Stimulated activated CD4-positive, alpha-beta T cell treated with anti-CD3 and anti-CD28 coated beads, Interleukin-15, amount 100 ng/mL, for 1 hour (primary cell): ENCODE measurements at places on chromosomes 6 and 20.

DNA sequence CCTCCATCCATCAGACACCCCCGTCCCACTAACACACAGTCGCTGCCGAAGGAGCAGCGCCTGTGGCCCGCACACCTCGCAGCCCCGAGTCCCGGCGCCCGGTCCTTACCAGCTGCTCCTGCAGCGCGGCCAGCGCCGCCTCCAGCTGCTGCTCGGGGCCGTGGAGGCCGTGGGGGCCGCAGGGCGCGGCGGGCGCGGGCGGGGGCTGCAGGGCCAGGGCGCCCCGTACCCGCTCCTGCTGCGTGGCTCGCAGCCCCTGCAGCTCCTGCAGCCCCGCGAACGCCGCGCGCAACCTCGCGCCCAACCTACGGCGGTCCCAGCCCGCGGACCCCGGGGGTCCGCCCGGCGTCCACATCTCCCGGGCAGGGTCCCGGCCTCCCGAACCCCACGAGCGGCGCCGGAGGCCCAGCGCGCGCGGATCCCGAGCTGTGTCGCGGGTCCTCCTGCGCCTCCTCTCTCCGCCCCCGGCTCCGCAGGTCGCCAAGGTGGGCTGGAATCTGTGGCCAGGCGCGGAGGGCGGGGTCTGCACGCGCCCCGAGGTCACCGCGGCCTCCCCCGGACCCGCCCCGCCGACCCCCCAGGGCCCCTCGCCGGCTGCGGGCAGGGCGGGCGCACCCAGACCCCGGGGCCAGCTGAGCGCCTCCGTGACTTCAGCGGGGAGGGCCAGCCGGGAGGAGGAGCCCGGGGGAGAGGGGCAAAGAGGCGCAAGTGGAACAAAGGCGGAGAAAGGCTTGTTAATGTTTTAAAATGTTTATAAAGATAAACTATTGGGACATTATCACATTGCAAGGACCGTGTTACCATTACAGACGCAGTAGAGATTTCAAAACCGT, at the start of gene DACT2:
TSS of gene DACT2 (minus strand) at position 499 of the 833 bp plus-strand sequence. CDS start at position 355, 144 bp downstream.
- DNase-seq = no peak

GRCh38 chr20:5128886-5129285, 2.1 kb downstream of the CDS2 start:
- no peak for DNase-seq

GRCh38 chr6:77447254-77447653, 16.0 kb downstream of the HTR1B start:
- DNase-seq = no peak

- DNase-seq = no peak
Measured at GRCh38 chr6:1201547-1202200, 110.2 kb upstream of the FOXQ1 start.

- no peak for DNase-seq
Measured at GRCh38 chr20:62961310-62961783, 8.8 kb downstream of the SLC17A9 start.

DNA sequence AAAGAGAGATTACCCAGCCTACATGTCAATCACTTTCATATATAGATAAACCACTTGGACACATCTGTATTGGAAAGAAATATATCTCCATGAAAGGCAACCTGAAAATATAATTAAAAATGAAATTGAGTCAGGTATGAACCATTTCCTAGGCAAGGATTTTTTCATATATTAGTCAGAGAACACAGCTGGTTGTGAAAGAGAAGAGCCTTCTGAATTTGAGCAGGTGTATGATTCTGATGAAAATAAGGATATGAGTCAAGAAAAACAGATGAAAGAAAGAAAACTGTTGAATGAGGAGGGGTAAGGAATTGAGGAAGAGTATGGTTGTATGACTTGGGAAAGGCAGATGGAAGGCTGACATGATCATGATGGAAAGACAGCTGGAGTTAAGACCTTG, 441.1 kb downstream of the HAO1 start:
- no peak for DNase-seq

- no peak for DNase-seq
Measured at GRCh38 chr6:85464260-85464644, 14.4 kb downstream of the NT5E start.

- DNase-seq = no peak
Measured at GRCh38 chr6:151629791-151630190, 136.0 kb downstream of the CCDC170 start.

GRCh38 chr6:168183613-168183970, 104.6 kb upstream of the FRMD1 start:
- no peak for DNase-seq

DNA sequence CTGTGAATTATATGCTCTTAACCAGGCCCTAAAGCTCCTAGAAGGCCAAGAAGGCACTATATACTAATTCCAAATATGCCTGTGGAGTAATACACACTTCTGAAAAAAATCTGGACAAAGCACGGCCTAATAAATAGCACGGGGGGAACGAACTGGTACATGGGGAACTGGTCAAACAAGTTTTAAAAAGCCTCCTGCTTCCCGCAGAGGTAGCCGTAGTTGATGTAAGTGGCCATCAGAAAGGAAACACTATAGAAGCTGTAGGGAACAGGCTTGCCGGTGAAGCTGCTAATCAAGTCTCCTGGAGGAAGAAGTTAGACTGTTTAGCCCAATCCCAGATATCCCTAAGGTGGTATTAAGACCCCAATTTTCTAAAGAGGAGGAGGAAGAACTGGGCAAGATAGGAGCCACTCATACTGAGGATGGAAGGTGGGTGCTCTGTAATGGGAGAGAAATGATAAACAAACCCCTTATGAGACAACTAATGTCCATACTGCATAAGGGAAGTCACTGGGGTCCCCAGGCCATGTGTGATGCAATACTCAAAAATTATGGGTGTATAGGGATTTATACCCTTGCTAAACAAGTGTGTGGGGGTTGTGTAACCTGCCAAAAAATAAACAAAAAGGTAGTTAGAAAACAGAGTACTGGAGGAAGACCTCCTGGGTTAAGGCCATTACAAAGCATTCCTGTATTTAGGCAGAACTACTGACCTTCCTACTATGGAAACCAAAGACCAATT, 27.1 kb upstream of the ZNF318 start:
- no peak for DNase-seq

- DNase-seq = no peak
Measured at GRCh38 chr6:91754691-91755090, 1167.8 kb upstream of the MAP3K7 start.

- DNase-seq = no peak
Measured at GRCh38 chr6:87102151-87102621, 7.3 kb upstream of the CGA start.

- DNase-seq = no peak
Measured at GRCh38 chr6:36825994-36826393, 13.2 kb downstream of the CPNE5 start.

DNA sequence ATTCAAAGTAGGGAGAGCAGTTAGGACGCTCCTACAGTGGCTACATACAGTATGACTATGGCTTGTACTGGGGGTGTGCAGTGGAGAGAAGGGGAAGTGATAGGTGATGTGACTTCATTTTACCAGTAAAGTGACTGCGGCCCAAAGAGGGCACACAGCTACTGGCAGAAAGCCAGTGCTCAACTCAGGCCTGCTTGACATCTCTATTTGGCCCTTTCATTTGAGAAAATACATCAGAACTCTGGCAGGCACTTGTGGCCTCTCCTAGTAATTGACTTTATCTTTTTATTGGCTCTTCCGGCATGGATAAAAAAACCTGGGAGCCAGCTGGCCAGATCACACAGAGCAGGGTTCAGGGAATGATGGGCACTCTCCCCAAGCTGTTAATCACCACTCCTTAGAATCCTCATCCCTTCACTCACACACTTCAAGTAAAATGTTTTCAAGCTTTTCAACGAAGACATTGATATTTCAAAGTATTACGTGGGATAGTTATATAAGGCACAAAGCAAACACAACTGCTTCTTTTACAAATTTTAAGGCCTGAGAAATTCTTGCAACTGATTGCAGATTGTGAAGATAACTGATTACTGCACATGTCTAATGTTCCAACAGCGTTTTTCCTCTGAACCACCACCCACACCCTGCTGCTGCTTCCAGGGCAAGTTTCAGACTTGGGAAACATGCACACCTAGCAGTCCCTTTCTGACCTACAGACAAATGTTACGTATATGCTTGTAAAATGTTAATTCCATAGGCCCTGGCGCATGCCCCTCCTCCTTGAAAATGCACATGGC, 73.5 kb downstream of the TNFRSF21 start:
- no peak for DNase-seq

GRCh38 chr6:82078286-82078908, 169.1 kb downstream of the IBTK start:
- DNase-seq = no peak

GRCh38 chr20:5036828-5037227, 35.5 kb upstream of the SLC23A2 start:
- DNase-seq = no peak

GRCh38 chr6:98787435-98787834, 46.9 kb upstream of the POU3F2 start:
- DNase-seq = no peak

DNA sequence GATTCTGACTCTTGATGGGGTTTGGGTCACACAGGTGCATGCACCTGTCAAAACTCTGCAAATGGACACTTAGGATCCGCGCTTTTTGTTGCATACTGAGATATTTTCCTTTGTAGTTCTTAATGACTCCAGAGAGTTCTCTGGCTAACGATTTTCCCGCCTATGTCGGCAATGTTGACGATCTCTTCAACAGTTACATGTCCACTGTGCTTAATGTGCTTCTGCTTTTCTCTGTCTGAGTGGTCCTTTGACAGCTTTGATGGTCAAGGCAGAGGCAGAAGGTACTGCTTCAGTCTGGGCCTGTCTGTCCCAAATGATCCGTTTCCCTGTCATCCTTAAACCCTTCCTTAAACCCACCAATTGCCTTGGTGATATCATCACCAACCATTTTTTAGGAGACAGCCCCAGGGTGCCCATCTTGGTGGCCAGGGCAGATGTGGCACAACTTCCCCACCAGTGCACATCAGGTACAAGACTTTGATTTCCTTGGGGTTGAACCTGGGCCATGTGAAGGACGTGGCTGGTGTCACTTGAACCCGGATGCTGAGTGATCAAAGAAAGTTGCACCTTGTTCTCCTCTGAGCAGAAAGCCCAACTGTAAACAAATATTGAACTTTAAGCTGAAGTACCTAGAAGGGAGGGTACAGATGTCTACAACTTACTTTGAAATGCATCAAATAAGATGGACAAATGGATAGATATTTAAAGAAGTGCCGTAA, 10.7 kb upstream of the BPIFB1 start:
- no peak for DNase-seq

DNA sequence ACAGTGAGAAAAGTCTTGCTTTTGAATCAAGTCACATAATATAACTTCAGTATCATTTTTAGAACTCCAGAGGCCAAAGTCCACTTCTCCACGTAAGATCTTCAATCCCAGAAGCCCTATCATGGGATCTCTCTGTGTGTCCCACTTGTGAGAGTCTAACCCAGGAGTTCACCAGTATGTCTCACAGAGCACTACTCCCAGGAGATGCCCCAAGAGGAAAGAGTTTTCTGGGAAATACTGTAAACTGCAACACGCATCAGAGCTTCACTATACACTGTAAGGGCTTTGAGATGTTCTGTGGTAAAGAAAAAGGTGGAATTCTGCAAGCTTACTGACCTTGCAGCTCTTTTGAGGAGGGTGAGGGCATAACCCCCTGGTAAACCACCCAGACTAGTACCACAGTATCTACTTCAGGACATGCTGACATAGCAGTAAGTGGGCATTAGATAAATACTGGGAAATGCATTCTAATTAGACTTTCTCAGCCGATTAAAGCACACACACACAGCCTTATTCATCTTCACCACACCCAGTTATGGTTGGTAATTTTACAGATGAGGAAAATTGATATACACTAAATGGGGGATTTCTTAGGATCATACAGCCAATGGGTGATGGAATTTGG, 12.3 kb downstream of the DCBLD1 start:
- DNase-seq = no peak

- no peak for DNase-seq
Measured at GRCh38 chr6:76495909-76496308, 423.4 kb upstream of the IMPG1 start.

GRCh38 chr6:148492654-148493290, 150.1 kb downstream of the SASH1 start:
- DNase-seq = no peak

- no peak for DNase-seq
Measured at GRCh38 chr6:117600008-117600743, 2.1 kb downstream of the GOPC start.

GRCh38 chr6:43308990-43309477, 408 bp upstream of the CRIP3 start:
- DNase-seq = no peak

DNA sequence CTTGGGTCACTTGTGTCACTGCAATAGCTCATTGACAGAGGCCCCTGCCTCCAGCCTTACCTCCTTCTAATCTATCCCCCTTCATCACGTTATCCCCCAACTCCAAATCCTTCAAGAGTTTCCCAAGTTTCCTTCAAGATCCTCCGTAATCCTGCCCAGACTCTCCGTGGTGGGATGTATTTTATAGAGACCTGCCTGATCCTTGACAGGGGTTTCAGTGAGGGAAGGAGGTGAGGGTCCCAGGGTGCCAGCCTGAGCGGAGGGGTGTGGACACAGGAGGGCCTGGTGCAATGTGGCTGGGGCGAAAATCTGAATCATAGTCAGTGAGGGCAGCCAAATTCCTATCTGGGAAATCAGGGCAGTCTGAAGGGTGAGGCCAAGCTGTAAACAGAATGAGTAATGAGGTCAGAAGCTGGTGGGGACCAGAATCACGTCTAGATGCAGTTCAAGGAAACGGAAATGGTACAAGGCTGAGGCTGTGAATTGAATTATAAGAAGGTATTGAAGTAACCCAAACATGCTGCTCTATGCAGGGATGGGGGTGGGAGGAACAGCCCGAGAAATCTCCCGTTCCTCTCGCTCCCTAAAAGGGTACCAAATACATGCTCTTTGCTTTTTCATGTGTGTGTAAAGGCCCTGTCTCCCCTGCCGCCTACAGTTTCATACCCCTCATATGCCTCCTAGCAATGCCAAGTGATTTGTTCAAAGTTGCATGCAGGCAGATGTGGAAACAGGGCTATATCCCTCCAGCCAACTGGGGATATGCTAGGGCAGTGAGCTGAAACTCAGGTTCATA, 35.4 kb upstream of the PIM1 start:
- no peak for DNase-seq

GRCh38 chr20:39107741-39108140, 145.6 kb downstream of the DHX35 start:
- no peak for DNase-seq

DNA sequence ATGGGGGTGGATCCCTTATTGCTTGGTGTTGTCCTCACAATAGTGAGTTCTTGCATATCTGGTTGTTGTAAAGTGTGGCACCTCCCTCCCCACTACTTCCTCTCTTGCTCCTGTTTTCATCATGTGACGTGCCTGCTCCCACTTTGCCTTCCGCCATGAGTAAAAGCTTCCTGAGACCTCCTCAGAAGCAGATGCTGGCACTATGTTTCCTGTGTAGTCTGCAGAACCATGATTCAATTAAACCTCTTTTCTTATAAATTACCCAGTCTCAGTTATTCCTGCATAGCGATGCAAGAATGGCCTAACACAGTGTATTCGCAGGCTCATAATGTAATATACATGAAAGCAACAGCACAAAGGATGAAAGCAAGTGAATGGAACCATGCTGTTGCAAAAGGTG, 28.4 kb upstream of the ANKRD60 start:
- DNase-seq = no peak

- DNase-seq = no peak
Measured at GRCh38 chr20:34985461-34986310, 30.0 kb downstream of the MYH7B start.
